ENCODE measurements at places on chromosomes 12 and 14.
A peak's percentile ranks its signal among the peaks of the same experiment; 100 is the strongest.

GRCh38 chr12:51124504-51124903 lies 41.1 kb upstream of the CSRNP2 start:
- DNase-seq = peak; percentile 68

- DNase-seq = no peak
Observed at GRCh38 chr14:36820901-36821300, 159.2 kb downstream of the PAX9 start.

DNA sequence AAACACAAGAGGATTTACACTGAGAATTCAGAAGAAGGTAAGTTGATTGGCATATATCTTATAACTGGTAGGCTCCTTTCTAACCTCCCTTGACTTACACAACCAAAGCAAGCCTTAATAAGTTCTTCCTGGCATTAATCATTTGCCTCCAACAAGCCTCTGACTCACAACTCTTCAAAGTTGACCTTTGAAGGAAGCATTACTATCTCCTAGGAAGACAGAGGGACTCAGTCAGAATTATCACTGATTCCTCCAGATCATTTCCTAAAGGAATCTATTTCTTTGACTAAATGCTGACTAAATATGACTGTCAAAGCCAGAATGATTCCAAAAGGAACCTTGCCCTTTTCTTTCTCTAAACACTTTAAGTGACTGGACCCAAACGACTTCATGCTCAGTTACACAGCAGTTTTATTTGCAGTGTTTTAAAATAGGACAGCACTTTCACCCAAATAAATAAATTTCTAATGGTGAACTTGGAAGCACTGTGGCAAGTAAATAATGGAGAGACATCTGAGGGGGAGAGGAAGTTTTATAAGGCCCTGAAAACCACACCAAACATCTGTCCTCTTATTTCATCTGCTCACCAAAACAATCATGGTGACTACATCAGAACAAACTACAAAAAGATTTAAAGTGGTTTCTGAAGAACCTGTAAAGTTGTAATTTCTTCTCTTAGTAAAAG lies 128.2 kb downstream of the KLHL28 start:
- DNase-seq = no peak

- DNase-seq = no peak
Observed at GRCh38 chr12:30599608-30600007, 96.1 kb downstream of the IPO8 start.

DNA sequence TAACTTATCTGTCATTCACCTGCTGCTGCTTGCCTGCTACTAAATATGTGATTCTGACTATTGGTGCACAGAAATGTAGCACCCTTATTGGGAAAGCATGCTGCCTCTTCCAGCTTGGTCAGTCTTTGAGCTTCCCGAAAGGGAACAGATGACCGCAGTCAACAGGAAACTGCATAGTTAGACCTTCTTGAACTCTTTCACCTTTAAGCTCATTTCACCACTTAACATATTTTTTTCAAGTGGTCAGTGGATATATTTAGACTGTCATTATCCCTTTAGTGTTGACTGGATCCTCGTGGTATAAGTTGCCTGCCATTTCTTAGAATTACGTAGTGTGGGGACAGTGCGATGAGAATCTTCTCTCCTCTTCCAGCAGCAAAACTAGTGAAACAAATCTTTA lies 224.9 kb downstream of the FBXL14 start:
- DNase-seq = no peak

DNA sequence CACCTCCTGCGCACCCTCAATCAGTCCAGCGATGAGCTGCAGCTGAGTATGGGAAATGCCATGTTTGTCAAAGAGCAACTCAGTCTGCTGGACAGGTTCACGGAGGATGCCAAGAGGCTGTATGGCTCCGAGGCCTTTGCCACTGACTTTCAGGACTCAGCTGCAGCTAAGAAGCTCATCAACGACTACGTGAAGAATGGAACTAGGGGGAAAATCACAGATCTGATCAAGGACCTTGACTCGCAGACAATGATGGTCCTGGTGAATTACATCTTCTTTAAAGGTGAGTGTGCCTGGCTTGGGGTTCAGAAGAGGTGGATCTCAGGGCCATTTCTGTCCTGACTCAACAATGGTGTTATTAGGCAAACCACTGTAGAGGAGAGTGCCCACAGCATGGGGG lies 2.6 kb downstream of the SERPINA3 start:
- no peak for DNase-seq

DNA sequence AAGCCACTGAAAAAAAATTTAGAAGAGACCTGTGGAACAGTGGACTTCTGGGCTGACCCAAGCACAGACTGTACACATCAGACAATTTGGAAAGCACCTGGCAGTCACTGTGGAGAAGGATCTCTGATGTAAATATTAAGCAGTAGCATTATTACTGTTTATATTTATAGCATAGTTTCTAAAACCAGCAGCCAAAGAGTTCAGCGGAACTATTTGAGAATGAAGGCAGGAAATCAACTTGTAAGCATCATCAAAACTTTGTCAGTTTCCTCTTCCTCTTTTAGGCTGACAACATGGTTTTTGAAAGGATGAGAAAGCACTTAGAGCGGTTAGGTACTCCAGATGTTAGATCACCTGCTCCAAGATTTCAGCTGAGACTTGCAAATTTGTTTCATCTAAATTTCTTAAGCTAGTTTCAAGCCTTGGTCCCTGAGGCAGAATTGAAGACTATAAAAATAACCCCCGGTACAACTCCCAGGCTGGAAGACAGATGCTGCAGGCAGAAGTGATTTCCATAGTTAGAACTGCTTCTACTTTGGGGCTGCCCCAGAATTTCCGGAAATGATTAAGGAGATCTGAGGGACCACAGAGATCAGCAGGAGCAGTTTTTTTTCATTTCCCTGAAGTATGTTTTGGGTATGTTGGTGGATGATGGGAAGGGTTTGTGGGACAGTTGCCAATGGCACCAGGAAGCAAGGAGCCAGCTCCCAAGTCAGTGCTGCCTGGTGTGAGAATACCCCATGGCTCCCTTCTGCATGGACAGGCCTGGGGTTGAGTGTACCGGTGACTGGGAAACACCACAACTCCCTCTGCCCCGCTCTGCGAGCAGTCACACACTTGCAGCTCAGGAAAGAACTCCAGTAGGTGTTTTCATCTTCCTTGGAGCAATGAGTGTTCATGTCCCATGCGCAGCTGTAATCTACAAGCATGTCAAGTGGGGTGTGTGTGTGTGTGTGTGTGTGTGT lies 354.5 kb downstream of the NUAK1 start:
- DNase-seq = no peak

GRCh38 chr14:75427482-75428229 lies at the start of gene JDP2:
Gene JDP2 (plus strand): TSS chr14:75428022. CDS start chr14:75437921, 9,899 bp downstream.
- DNase-seq = peak; percentile 94
